Brain (organoid and tissue), 16 donors: ENCODE measurements at places on chromosomes 7 and 10. TPM values are rescaled to one million over a fixed set of nuclear protein-coding genes. Genes with fewer than 3 reads are reported as not detected.

GRCh38 chr10:96509017-96509641 is 4.6 kb downstream of the TLL2 start:
- DNase-seq, result no peak

- DNase-seq, result no peak
These were observed 149.4 kb upstream of the ASAH2 start for GRCh38 chr10:50400694-50401093.

- DNase-seq, result no peak
These were observed 11.9 kb downstream of the COBL start for GRCh38 chr7:51304729-51305128.

The TFR2 gene
- polyA plus RNA-seq, result 4.8 TPM

DNA sequence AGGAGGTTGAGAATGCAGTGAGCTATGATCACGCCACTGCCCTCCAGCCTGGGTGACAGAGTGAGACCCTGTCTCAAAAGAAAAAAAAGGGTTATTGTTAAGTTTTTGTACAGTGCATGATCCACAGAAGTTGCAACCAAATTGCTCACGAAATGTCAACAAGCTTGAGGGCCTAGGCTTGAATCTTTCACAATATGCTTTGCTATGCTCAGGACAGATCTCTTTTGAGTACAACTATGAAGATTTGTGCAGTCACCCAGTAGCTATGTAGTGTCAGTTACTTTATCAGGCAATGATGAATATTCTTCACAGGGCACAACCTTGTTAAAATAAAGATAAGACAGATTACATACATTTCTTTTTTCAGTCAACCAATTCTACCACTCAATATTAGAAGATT is 109.2 kb downstream of the PRTFDC1 start:
- DNase-seq, result no peak

DNA sequence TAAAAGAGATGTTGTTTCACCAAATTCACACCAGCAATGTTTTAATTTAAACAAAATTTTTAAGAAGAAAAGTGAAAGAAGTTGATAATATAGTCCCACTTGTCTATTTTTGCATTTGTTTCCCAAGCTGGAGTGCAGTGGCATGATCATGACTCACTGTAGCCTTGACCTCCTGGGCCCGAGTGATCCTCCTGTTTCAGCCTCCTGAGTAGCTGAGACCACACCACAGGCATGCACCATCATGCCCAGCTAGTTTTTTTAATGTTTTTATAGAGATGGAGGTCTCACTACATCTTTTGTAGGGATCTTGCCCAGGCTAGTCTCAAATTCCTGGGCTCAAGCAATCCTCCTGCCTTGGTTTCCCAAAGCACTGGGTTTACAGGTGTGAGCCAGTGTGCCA is 14.1 kb upstream of the NDUFA5 start:
- no peak for DNase-seq

DNA sequence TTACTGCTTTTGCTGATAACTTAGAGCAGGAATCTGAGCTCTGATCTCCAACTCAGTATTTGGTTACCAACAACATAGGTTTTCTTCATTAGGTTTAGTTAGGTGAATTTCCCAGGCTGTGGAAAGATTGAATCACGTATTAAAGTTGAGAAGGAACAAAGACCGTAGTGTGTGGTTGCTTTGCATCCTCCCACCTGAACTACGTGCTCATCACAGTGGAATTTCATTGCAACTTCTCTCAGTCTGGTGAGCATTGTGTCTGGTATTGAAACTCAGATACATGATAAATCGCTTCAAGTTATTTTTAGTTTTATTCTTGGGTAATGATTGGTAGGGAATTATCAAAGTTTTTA is 139.4 kb upstream of the AKR1E2 start:
- no peak for DNase-seq

The KAZALD1 gene
- 5.0 TPM for polyA plus RNA-seq

GRCh38 chr7:91135703-91136430 is 128.4 kb upstream of the FZD1 start:
- DNase-seq, result no peak

DNA sequence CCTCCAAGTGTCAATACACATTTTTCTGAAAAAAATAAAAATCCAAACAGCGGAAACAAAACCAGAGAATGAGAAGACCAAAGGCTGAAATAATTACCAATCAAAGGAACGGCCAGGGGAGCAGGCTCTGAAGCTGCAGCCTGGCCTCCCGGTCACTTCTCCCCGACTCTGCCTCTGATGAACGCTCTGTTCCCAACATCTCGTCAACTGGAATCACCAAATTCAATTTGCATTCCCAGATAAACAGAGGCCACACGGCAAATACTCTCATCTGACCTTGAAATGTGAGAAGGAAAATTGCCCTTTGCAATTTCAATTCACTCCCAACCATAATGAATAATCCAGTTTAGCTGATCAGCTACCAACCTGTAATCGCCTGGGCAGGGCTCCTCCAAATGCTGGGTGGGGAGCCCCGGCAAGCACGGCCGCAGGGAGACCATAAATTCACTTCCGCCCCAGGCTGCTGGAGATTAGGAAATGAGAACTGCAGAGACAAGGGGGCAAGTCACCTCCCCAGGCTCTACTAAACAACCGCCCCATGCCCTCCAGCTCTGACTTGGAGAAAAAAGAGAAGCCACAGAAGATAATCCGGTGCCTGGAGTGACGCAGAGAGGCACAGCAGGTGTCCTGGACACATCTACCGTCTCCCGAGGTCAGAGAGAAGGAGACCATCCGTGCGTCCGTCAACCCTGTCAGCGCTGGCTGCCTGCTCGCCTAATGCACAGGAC is 153.2 kb downstream of the MAD1L1 start:
- DNase-seq, result no peak

DNA sequence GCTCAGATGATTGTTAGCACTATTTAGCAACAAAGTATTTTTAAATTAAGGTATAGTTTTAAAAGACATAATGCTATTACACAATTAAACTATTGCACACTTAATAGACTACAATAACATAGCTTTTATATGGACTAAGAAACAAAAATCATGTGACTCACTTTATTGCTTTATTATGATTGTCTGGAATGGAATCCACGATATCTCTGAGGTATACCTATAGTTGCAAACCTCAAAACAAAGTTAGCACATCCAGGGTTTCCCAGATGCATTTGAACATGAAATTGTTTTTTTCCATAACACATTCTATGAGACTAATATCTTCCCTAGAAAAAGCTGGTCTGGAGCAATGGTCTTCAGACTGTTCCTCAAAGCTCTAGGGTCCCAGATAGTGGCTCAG is 18.3 kb upstream of the RPEL1 start:
- DNase-seq, result no peak

The ANK3 gene
- polyA plus RNA-seq, result 22.3 TPM

DNA sequence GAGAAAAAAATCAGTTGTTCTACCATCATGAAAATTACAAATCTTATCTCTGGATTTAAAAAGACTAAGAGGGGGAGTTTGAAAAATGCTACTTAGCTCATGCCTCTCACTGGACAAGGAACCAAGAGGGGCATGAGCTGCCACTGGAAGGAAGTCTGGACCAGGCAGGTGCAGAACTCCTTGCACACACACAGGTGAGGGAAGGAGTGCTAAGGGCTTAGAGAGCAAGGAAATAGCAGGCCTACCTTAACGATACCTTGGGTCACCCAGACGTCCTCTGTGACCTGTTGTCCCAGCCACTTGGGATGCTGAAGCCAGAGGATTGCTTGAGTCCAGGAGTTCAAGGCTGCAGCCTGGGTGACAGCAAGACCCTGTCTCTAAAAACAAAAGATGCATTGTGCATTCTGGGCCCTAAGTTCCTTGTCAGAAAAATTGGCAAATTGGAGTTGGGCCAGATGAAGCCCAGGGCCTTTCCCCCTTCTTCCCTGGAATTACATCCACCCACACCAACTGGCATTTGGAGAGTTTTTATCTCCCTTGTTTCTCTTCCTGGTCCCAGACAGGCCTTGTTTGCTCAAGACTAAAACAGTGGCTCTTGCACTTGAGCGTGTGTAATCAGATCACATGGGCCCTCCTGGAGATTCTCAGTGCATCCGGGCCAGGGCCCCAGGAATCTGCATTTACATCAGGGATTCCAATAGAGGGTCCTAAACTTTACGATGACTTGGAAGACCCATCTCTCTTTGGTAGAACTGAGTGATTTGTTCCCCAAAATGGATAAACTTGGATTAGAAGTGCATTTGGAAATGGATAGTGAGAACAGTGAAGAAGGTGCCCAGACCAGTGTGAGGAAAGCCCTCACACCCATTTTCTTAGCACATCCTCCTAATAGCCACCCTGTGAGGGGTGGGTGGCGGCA is 3.0 kb downstream of the DDIT4 start:
- DNase-seq, result no peak

The SFRP5 gene
- 1.9 TPM for polyA plus RNA-seq

DNA sequence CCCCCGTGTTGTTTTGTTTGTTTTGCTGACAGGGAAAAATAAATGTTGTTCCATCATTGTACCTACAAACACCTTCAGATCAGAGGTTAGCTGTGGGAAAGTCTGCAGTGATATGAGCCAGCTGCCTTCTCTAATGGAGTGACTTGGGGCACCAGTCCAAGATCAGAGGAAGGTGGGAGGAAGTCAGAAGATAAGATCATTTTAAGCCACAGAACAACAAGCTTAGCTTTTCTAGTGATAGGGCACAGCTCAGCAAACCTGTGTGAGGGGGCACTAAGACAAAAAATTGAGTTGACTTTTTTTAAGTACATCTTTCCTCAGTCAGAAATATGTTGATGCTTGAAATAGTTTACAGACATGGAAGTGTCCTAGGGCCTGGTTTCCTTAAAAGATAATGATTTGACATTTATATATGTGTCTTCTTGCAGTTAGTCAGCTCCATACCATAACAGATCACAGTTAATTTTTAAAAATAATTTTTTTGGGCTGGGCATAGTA is 240.3 kb upstream of the KAT6B start:
- DNase-seq, result peak; percentile 41

DNA sequence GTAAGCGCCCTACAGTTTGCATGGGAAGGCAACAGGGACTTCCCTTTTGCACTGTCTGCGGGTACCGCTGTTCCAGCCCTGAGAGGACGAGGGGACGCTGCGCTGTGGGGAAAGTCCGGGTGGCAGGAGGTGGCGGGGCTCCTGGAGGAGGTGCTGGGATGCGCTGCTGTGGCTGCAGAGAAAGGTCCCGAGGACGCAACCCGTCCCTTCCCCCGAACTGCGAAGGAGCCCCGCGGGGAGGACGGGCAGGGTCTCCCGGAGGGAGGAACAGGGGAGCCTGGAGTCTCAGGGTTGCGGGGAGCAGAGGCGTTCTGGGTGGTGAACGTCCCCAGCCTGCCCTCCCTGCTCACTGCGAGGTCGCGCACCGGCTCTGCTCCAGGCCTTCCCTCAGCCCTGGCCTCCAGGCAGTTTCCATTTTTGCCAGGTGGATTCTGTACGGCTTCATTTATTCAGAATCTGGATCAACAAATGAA is 91.6 kb downstream of the CXCL12 start:
- DNase-seq, result peak; percentile 37

- DNase-seq, result no peak
These were observed 69.4 kb upstream of the SHH start for GRCh38 chr7:155881471-155882350.

- DNase-seq, result no peak
These were observed 135.7 kb downstream of the MAGI2 start for GRCh38 chr7:79317728-79318127.

DNA sequence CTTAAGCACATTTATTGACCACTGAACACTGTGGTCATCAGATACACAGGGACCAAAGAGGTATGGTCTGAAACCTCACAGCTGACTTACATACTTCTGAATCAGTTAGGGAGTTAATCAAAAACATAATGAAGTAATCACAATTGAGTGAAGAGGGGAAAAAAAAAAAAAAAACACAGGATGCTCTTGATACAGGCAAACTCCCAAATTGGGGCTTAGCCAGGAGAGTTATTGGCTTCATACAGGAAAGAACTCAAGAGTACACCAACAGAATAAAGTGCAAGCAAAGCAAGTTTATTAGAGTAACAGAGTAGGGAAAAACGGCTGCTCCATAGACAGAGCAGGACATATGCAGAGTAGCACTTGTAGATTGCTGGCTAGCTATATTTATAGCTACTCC is 917.0 kb downstream of the CNTNAP2 start:
- DNase-seq, result no peak

DNA sequence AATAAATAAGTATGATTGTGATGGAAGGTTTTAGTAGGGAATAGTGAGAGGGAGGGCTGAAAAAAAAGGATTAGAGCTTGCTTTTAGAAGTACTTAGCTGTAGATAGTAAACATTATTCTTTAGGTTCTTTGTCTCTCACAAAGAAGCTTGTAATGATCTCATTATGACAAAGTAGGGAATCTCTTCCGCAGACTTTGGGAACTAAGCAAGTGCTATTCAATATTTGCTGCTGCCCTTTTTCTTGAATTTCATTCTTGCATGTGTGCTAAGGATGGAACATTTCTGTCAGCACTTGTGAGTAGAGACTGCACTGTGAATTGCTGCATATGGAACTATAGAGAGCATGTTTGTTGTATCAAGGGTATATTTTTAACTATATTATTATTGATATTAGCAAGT is 173.4 kb downstream of the ST7 start:
- DNase-seq, result no peak

The CLEC2L gene
- polyA plus RNA-seq, result 12.9 TPM

- no peak for DNase-seq
These were observed 203.4 kb downstream of the RAPGEF5 start for GRCh38 chr7:22153432-22154142.

The CALD1 gene
- polyA plus RNA-seq, result 15.5 TPM

DNA sequence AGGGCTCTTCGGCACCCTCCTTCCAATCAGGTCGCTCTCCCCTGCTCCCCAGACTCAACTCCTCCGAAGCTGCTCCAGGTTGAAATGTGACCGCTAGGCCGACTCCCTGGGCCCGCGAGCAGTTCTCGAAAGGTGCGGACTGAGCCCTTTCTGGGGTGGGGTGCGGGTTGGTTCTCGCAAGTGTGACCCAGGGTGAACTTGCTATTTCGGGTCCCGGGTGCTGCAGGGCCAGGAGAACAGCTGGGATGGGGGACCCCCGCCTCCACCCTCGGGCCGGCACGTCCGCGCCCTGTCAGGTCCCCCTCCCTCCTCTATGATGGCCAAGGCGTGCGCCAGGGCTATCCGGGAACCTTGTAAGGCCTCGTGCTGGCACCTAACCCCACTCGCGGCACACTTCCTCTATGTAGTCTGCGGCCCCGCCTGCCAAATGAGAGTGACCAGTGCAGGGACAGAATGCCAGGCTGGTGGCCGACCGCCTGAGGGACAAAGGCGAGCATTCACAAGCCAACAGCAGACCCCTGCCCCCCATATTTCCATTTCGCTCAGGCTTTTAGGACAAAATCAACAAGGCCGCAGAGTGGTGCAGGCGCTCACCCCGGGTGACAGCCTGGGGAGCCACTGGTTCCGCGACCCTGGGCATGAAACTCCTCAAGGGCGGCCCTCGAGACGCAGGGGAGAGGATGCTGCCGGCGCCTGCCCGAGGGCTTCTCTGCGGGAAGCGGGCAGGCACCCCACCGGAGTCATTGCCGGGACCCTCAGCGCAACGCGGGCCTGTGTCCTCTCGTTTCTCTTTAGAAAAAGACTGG is 13.7 kb upstream of the HOXA13 start:
- DNase-seq, result no peak

The SPDYE16 gene
- polyA plus RNA-seq, result not detected

The COL28A1 gene
- polyA plus RNA-seq, result 0.24 TPM

GRCh38 chr10:51924359-51924758 is 225.0 kb upstream of the CSTF2T start:
- no peak for DNase-seq

The PIK3CG gene
- polyA plus RNA-seq, result 0.29 TPM
